Activated T-cell treated with anti-CD3 and anti-CD28 coated beads, Interleukin-2, amount 50 U/mL, for 24 hours (primary cell): ENCODE measurements at places on chromosomes 6 and 20.
A peak's percentile ranks its signal among the peaks of the same experiment; 100 is the strongest.

DNA sequence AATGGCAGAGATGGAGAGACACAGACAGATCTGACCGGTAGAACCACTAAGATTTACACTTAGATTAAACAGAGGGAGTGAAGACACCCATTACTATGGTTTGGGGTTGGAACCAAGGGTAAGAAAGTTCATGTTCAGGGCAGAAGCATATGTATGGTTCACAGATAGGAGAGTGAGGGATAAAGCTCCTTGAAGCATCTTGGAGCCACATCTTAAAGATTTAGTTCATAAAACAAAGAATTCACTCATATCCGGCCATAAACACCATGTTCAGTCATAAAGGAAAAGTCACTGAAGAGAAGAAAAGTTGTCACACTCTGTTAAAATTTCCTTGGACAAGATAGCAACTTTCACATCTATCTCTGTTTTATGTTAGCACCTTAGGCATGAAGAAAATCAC is 18.0 kb downstream of the STX7 start:
- no peak for DNase-seq

DNA sequence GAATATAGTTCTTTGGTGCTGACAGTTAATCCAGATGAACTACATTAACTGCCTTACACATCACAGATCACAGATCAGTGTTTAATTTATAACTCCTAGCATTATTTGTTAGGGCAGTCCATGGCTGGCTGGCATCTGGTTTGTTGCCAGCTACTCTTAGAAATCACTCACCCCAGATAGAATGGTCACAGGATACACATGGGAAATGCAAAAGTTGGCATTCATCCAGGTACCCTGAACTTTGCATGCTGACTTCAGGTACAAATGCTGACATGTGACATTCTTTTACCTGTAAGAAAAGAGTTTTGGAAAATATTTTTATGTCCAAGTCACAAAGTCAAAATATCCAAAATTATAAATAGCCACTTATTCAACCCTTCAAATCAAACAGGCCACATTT is 20.2 kb downstream of the FBXL4 start:
- no peak for DNase-seq

- no peak for DNase-seq
Observed at GRCh38 chr20:33005132-33005566, 916 bp upstream of the SUN5 start.

DNA sequence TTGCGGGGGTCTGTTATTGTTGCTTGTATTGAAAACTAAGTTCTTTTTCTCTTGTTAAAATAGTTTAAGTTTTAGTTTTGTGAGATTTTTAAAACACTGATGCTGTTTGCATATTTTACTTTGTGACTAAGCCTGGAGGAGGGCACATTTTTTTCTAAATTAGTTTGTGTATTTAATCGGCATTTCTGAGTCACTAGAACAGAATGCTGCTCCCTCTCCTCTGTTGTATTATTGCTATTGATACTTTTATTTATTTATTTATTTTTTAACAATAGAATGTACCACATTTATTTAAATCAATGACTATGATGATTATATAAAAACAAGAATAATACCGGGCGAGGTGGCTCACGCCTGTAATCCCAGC is 5.1 kb upstream of the FAM50B start:
- no peak for DNase-seq

DNA sequence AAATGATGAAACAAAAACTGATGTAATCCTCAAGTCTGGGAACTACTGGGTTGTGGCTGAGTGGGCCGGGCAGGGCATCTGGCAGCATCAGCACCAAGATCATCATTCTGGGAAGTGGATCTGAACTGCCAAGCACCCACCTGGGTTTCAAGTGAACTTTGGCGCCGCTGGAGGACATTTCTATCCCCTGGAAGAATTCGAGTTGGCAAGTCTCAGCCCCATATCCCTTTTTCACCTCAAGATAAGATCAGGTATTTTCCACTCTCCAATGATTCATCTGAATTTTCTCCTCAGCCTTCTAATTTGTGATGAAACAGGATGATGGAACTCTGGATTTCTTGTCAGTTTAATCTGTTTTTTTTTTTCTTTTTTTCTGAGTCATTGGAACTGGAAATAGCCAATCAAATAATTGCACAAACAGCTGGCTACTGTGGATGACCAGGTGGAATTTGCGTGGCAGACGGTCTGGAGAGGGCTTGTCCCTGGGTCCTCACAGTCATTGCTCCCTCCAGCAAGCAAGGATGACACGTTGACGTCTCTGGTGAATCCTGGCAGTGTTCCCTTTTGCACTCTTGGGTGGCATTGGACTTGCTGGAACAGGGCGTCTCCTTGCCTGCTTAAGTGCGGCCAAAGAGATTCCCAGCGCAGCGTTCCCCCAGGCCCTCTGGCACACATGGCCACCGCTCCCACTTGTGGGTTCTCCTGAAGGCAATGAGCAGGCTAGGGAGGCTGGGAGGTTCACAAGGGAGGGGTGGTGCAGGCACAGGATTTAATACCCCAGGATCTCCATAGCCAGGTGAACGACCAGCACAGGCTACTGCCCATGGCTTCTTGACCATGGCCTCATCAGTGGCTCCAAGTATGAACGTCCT is 80.4 kb downstream of the DHX35 start:
- DNase-seq = peak; percentile 11

GRCh38 chr6:72933233-72933632 is 292.1 kb downstream of the KHDC1L start:
- DNase-seq = no peak

GRCh38 chr6:114170372-114170771 is 172.5 kb downstream of the HS3ST5 start:
- DNase-seq = no peak

GRCh38 chr6:30881392-30882203 is 2.7 kb upstream of the DDR1 start:
- DNase-seq = no peak

DNA sequence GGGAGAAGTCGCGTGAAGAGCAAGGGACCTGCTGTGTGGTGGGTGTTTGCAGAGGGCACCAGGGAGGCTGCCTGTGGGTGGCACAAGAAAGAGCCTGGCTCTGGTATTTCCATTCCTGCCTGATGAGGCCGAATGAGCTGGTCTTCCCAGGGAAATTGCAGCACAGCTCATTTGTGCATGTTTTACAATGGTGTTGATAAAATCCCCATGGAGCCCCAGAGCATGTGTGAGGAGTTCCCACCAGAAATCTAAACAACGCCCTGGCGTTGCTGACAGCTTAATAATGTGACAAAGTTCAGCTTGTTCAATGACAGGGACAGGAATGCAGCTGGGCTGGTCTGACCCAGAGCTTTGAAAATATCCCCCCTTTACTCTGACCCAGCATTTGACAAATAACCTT is 135.5 kb downstream of the CLIC5 start:
- no peak for DNase-seq

- no peak for DNase-seq
Observed at GRCh38 chr6:39540454-39540853, 184.8 kb downstream of the KIF6 start.

- DNase-seq = no peak
Observed at GRCh38 chr20:25992146-25992545, 295.5 kb upstream of the ZNF337 start.

DNA sequence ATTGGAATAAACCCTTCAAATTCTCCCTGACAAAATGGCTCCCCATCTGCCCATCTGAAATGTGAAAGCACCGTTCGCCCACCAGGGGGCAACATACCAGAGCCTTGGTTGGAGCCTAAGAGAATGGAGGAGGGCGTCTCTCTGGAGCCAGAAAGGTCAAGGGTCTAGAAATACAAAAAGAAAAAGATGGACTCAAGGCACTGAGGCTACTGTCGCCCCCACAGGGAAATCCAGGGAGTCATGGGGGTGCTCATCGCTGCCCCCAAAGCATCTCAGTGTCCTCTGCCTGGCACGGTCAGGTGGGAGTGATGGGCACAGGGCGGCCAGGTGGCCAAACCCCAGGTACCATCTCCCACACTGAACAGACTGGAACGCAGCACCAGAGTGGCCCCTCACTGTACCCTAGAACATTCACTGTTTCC is 136.3 kb downstream of the ZMYND8 start:
- DNase-seq = peak; percentile 71

- no peak for DNase-seq
Observed at GRCh38 chr6:2839982-2840748, 1.5 kb downstream of the SERPINB1 start.
